Forelimb muscle (tissue), 1 donor: ENCODE measurements at places on chromosomes 1 and 21. TPM values are rescaled to one million over a fixed set of nuclear protein-coding genes. Genes with fewer than 3 reads are reported as not detected.

- no peak for DNase-seq
Measured at GRCh38 chr1:228454238-228454637, 32.9 kb upstream of the RNF187 start.

GRCh38 chr1:63662056-63662836, 69.0 kb downstream of the PGM1 start:
- DNase-seq: no peak

GRCh38 chr1:216346526-216346925, 76.7 kb downstream of the USH2A start:
- DNase-seq: no peak

GRCh38 chr1:248589334-248589733, 8.2 kb downstream of the OR2T10 start:
- no peak for DNase-seq

DNA sequence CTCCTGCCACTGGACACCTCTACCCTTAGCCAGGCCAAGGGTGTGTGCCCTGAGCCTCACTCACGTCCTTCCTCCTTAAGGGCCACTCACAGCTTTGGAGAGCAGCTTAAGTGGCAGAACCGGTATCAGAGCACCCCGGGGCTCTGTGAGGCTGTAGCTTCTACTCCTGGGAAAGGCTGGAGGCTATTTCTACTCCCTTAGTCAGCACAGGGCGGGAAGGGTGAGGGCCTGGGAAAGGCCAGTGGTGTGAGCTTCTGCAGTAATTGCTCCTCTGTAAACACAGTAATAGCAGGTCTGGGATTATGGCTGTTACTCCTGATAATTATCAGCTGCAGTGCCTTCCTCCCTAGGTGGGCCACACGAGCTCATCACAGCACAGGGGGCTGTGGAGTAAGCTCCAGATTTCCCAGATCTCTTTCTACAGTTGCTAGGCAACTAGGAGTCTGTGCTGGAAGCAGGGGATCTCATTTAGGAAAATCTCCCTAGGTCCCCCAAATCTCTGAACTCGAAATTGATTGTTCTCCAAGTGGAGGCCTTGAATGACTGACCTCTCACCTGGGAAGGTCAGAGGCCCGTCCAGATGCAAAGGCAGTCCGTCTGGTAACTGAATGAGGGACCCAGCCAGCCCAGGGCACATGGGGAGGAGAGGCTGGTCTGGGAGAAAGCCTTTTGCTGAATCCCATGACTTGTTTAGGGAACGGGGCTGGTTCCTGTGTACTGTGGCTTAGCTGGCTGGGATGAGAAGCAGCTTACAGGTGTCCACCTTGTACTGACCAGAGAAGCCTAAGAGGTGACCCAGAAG, 29.3 kb downstream of the IER5 start:
- no peak for DNase-seq

DNA sequence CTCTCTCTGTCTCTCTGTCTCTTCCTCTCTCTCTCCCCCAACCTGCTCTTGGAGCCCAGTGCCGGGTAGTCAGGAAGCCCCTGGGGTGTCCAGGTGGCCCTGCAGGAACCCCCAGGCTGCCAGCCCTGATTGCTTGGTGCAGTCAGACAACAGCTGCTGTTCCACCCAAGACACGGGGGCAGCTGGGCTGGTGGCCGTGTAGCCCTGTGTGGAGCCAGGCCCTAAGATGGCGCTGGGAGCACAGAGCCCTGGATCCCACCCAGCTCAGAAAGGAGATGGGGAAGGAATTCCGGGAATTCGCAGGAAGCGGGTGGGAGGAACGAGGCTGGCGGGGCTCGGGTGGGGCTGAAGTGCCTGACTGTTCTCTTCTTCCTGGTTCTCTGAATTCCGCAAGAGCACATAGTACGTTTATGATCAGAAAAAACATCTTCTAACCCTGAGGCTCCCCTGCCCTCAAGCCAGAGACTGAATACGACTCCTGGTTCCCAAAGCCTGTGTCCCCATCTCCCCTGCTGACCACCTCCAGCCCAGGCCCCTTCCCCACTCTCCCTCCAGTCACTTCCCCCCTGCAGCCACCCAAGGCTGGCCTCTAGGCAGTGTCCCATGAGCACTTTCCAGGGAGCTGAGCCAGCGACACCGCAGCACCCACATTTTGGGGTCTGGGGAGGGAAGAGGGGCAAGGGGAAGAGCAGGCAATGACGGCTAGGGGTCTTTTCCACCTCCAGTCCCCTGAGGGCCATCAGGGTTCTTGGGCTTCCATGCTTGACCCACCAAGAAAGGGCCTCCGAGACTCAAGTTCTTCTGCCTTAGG, 55.0 kb downstream of the WNT9A start:
- DNase-seq: no peak

DNA sequence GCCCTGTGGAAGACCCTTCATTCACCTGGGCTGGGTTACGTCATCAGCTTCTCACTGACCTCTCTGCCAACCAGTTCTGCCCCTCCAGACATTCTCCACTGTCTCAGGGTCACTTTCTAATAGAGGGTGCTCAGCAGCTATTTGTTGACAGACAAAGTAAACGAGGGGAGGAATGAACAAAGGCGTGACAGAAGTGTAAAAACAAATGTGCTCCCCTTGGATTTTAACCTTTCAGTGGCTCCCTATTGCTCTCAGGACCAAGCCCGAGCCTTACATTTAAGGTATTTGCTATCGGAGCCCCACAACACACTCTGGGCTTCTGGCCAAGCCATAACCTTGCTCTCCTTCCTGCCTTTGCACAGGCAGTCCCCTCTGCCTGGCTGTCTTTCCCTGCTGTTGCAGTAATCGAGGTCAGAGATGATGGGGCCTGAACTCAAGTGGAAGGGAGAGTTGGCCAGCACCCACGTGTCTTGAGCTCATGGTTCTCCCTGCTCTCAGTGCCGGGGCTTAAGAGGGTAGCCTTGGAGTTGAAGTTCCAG, 9.3 kb upstream of the MARCKSL1 start:
- DNase-seq: no peak

DNA sequence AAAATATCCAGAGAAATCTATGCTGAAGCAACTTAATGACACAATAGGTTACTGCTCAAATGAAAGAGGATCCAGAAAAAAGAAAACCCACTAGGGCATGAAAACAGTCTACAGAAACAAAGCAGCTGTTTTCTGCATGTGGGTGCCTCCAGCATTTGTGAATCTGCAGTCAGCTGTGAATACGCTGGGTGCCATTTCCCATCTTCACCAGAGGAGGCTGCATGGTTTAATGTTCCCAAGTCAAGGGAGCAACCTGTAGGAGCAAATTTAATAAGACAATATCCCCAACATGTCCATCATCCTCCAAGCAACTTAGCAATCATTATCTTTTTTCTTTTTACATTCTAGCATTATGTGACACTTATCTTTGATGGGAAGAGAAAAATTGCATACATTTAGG, 396.6 kb downstream of the BRINP2 start:
- no peak for DNase-seq

DNA sequence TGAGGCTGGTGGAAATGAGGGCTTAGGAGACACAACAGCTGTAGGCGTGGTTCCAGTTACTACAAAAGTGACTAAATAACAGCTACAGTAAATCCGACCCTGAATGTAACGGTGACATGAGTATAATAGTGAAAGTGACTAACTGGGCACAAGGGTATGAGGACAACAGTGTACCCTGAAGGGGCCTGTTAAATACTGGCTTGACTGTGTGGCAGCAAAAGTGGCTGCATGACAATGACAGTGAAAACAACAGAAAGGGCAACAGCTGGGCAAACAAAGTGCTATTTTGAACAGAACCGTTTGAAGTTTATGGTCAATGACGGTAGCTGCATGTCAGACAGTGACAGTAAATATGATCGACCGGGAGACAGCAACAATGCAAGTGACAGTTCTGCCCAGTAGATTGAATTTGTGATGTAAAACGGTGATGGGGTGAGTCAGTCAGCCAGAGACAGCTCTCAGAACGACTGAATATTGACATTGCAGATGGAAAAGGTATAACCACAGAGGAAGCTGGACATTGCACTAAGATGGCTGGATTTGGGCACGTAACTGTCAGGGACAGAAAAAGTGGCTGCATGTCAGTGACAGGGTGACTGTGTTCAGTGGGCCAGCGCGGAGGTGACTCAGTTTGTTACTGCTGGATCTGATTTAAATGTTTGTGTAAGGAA, 1.2 kb upstream of the ZBTB40 start:
- DNase-seq: no peak

DNA sequence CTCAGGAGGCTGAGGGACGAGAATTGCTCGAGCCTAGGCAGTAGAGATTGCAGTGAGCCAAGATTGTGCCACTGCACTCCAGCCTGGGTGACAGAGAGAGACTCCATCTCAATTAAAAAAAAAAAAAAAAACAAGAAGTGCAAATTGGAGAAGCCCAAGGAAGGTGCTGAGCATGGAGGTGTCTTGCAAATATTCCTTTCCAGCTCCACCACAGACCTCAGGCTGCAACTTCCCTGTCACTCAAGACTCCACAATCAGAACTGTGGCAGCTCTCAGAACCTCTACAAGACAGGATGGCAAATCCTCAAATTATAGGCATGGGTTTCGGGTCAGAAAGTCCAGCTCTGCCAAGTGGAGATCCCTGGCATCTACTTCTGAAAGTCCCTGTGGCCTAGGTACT, 104.4 kb upstream of the TIAM1 start:
- DNase-seq: no peak

- no peak for DNase-seq
Measured at GRCh38 chr1:96256130-96256790, 465.3 kb upstream of the PTBP2 start.

GRCh38 chr1:169584483-169585144, 1.7 kb downstream of the F5 start:
- no peak for DNase-seq

GRCh38 chr1:116368241-116368640, 4.8 kb upstream of the ATP1A1 start:
- DNase-seq: no peak

GRCh38 chr1:43340559-43340958, 2.9 kb downstream of the MPL start:
- no peak for DNase-seq

- DNase-seq: no peak
Measured at GRCh38 chr1:80363689-80364475, 1357.4 kb upstream of the ADGRL4 start.

Gene ZNF593OS
- 1.5 TPM for polyA plus RNA-seq

Gene FAF1
- polyA plus RNA-seq: 42.8 TPM

Gene C1orf198
- polyA plus RNA-seq: 63.6 TPM

Gene SYT2
- 0.63 TPM for polyA plus RNA-seq

Gene FAAP20
- 42.0 TPM for polyA plus RNA-seq

Gene MYBPH
- polyA plus RNA-seq: 278 TPM

Gene SYNJ1
- 4.8 TPM for polyA plus RNA-seq

Gene FAM167B
- 4.0 TPM for polyA plus RNA-seq

Gene CCDC17
- polyA plus RNA-seq: 1.4 TPM

Gene PLA2G2C
- polyA plus RNA-seq: 0.05 TPM

Gene RHD
- polyA plus RNA-seq: 1.0 TPM
